ENCODE measurements at places on chromosomes 16 and 17.

DNA sequence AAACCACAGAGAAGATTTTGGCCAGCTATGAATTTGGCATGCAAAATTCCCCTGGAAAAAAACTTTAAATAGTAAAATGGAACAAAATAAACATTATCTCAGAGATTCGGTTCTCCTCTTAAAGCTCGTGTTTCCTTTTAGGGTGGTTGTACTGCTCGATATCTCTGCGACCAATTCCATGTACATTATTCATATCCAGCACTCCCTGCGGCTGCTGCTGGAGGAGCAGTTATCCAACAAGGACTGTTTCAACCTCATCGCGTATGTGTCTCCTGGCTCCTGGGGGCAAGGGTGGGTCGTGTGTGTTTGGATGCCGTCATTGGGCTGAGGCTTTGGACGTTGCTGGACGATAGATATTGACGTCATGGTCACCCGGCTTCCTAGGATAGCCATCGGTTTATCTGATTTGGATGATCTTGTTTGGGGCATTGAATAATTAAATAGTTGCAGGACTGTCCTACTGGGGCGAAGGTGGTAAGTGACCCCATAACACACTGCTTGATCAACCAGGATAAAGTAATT is 33.8 kb downstream of the VWA3A start:
- DNase-seq = no peak

- DNase-seq = no peak
Observed at GRCh38 chr17:64229815-64230728, 33.0 kb downstream of the TEX2 start.

GRCh38 chr17:41695954-41696757 is 7.5 kb downstream of the EIF1 start:
- DNase-seq = no peak

DNA sequence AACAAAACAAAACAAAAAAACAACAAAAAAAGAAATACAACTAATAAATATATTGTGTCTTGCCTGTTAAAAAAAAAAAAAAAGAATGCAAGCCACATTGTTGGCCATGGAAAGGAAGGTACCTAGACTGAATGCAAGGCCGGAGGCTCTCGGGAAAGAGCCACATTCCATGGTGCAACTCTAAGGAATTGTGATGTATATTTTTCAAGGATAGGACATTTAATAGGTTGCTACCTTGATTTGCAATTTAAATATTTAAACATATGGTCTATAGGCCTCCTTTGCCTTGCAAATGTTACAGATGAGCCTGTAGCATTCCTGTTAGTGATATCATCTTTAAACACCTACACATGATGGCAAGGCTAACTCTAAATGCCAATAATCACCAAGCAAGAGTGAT is 650.9 kb downstream of the TOX3 start:
- DNase-seq = no peak

GRCh38 chr16:49454426-49455180 is 81.0 kb downstream of the C16orf78 start:
- DNase-seq = no peak

GRCh38 chr17:51487947-51488346 is 227.6 kb downstream of the UTP18 start:
- DNase-seq = no peak

GRCh38 chr16:31067342-31067741 is 6.7 kb downstream of the ZNF668 start:
- DNase-seq = no peak

GRCh38 chr16:12420661-12421209 is 383.0 kb downstream of the CPPED1 start:
- no peak for DNase-seq

GRCh38 chr16:55357241-55357640 is 33.2 kb downstream of the IRX6 start:
- no peak for DNase-seq

DNA sequence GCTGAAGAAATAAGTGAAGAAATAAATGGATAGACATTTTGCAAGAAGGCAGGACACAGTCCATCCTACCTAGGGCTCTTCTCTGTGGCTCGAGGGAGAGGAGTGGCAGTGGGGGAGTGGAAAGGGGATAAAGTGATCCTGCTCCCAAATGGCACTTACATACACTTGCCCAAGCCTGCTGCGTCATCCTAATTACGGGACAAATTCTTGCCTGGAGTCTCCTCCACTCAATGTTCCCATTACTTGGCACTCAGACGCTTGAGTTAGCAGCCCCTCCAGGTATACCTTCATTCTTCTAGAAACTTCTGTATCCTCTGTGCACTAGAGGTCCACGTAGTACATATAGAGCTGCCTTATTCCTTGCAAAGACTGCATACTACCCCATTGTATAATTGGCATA is 15.7 kb upstream of the MAP3K14 start:
- DNase-seq = no peak

DNA sequence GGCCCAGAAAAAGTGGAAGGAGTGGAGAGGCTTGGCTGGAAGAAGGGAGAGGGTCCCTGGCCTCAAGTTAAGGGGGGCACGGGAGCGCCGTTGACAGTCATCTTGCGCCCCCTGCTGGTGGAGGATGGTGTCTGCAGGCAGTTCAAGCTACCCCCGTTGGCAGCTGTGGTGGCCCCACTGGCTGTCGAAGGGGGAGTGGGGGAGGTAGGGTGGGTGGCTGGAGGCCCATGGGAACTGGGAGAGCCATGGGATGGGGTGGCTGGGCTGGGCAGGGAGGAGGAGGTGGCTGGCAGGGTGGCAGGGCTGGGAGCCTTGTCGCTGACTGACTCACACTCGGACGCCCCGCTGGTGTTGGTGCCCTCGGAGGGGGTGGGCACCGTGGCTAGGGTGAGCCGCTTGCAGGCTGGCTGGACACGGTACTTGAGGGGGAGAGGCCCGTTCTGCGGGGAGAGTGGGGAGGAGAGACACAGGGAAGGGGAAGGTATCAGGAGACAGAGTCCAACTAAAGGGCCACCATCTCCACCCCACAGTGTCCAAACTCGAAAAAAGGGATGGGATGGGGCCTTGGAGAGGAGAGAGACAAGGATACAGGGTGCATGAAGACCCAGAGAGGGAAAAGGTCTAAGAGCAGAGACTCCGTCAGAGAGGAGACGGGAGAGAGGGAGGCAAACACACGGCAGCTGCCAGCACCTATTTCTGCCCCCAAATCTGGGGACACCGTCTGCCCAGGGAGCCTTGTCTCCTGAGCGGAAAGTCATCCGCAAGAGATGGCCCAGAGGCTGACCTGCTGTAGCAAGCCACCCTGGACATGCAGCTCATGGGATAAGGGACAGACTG is 5.2 kb downstream of the CISD3 start:
- DNase-seq = peak; percentile 54

DNA sequence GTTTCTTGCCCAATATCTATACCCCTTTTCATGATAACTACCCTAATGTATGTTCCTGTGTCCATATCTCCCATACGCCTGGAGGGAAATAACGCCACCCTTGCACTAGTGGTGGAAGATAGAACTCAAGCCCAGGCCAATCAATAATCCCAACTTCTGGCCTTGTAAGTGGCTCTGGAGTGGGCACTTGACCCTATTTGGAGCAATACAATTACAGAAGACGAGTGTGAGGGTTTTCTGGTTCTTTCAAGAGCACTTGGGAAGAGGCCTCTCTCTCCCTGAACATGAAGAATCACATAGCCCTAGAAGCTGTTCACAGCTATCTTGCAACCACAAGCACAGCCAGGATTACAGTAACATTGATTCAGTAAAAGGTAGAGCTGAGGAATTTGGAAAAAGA is 217.9 kb downstream of the RAB11FIP4 start:
- no peak for DNase-seq
